Psoas muscle (tissue), 8 donors: ENCODE measurements at places on chromosomes 2 and 18. TPM values are rescaled to one million over a fixed set of nuclear protein-coding genes. Genes with fewer than 3 reads are reported as not detected.

The UGT1A6 gene
- not detected for total RNA-seq

The OTOS gene
- total RNA-seq: not detected

The POU3F3 gene
- not detected for total RNA-seq

The TMEM37 gene
- 1.7 TPM for total RNA-seq

The STARD6 gene
- total RNA-seq: not detected

The LHCGR gene
- not detected for total RNA-seq

The DAW1 gene
- total RNA-seq: not detected

GRCh38 chr2:223477318-223477717 lies 124.8 kb downstream of the SCG2 start:
- no peak for DNase-seq

DNA sequence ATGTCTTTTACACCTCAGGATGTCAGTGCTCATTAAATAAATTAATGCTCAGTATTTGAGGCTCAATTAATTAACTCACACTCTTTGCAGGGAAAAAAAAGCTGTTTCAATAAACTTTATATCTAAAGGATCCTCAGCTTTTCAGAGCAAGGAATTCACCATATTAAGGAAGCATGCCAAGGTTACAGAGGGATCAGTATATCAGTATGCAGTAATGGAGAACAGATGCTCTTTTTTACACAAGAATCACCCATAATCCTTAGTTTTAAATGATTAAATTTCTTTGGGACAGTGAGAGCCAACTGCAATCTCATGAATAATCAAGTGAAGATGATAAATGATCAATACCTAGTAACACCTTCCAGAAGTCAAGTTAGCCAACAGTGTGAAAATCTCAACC lies 14.9 kb upstream of the LCT start:
- DNase-seq: no peak

DNA sequence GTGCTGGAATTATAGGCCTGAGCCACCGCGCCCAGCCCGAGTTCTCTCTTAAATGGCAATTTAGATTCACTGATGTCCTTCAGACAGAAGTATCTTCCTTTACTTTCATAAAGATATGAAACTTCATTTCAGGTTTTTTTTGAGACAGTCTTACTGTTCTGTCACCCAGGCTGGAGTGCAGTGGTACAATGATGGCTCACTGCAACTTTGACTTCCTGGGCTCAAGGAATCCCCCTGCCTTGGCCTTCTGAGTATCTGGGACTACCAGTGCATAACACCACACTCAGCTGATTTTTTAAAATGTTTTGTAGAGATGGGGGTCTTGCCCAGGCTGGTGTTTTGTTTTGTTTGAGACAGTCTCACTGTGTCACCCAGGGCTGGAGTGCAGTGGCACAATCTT lies 13.2 kb downstream of the ITGB1BP1 start:
- DNase-seq: no peak

GRCh38 chr18:58047556-58047882 lies 3.5 kb downstream of the NEDD4L start:
- DNase-seq: no peak

GRCh38 chr2:191895743-191896142 lies 48.9 kb upstream of the CAVIN2 start:
- DNase-seq: no peak

DNA sequence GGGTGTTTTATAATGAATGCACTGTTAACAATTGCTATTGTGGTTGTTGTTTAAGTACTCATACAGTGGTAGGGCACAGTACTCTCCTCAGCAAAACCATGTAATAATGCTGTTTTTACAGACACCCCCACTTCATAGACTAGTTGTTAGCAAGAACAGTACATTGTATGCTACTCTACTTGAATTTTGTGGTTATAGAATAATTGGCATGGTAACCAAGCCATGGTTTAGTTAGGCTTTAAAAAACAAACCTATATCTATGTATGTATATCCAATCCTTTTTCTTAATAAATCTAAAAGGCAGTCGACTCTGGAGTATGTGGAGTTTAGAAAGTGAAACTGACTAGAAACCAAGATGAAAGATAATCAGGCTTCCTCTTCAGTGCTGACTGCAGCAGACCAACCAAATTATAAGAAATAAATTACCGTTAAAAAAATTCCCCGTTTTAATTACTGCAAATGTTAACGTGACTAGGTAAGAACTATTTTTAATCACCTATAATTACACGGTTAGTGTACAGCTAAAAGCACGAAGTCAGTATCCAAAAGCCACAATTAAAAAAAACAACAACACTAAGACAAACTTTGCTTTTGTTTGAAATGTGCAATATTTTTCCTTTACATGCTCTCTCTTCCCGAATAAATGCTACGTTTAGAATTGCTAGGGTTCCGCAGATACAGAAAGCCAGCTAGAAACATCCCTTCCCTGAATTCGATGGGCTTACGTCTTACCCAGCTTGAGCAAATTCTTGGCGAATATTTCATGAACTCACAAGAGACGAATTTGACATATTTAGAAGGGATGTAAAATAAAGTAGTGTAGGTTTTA lies 113.3 kb upstream of the SERTAD2 start:
- no peak for DNase-seq

GRCh38 chr18:75218065-75218923 lies 7.7 kb downstream of the TSHZ1 start:
- DNase-seq: no peak

- DNase-seq: no peak
Measured at GRCh38 chr2:85727798-85728197, 26.0 kb upstream of the ATOH8 start.

DNA sequence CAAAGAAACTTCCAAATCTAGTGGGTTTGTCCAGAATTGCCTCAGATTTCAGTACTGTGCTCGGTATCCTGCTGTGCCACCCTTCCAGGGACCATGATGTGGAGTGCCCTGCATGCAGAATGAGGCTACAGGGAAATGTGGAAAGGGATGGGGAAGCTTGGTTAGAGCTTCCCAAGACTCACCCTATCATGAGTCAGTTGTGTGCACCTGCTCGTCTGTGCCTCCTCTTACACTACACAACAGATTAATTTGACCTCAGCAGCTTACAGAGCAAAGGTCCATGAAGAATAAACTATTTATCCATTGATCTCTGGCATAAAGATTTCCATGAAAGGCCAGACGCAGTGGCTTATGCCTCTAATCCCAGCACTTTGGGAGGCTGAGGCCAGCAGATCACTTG lies 21.3 kb upstream of the NCK2 start:
- DNase-seq: no peak

GRCh38 chr18:2706903-2707302 lies 51.4 kb downstream of the SMCHD1 start:
- no peak for DNase-seq

DNA sequence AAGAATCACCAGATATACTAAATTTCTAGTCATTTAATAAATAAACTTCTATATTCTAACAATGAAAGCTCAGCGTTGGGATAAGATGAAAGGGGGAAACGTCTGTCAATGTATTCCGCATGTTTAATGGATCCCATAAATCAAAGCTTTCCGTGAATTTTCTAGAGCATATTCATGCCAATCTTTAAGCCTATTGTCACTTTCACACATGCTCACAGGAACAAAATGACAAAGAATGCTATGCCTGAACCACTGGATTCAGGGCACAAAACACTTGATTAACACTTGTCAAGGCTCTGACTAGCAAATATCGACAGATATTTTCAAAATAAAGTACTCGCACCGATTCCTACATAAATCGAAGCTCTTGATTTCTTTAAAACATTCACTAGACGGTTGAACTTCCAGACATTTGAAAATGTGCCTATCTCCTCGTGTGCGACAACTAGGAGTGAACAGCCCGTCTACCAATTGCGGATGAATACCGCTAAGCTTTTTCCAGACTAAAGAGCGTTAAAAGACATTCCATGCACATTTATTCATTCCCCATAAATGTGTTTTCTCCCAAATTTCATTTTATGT lies 1.8 kb downstream of the TLK1 start:
- no peak for DNase-seq

DNA sequence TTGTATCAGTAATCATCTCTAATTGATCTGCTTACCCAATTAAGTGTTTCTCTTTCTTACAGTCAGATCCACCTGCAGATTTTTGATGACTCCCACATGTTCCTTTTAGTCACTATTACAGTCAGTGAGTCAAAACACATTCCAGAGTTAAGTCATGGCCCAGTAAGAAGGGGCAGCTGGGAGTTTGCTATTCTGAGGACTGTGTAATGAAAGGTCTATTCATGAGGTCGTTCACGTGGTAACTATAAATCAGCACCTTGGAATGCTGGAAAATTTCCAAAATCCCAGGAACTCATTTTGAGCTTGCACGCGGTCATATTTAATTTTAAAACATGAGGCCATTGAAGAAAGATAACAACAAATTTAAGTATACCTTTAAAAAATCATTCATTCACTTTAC lies 252.5 kb downstream of the XIRP2 start:
- DNase-seq: no peak

- no peak for DNase-seq
Measured at GRCh38 chr2:12044857-12045256, 298.4 kb downstream of the LPIN1 start.

- no peak for DNase-seq
Measured at GRCh38 chr2:134588556-134588955, 130.2 kb downstream of the TMEM163 start.

- DNase-seq: no peak
Measured at GRCh38 chr18:42028247-42028832, 73.3 kb downstream of the PIK3C3 start.

DNA sequence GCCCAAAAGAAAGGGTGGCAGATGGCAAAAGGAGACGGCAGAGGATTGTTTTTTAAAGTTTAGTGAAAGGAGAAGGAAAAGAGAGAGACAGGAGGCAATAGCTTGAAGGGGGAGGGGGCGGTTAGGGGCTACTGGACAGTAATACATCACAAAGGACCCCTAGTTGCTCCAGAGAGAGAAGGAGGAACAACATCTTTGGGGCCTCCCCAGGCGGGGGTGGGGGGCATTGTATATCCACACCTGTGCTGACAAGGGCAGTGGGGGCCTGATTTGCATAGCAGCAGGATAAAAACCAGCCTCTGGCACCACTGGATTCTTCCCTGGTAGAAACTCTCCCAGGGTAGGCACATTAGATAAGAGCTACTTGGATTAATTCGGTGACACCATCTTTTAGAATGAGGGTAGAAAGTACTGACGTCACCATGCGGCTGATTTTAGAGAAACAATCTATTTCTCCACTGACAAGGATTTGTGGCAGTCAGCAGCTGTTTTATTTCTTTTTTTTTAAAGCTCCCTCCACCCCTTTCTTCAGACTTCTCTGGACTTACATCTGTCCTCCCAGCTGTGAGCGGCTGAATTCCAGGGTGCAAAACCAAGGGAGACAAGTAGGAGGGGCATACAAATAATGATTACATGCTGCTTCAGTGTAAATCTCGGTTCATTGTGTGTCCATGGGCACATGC lies 199.8 kb upstream of the NRP2 start:
- no peak for DNase-seq

DNA sequence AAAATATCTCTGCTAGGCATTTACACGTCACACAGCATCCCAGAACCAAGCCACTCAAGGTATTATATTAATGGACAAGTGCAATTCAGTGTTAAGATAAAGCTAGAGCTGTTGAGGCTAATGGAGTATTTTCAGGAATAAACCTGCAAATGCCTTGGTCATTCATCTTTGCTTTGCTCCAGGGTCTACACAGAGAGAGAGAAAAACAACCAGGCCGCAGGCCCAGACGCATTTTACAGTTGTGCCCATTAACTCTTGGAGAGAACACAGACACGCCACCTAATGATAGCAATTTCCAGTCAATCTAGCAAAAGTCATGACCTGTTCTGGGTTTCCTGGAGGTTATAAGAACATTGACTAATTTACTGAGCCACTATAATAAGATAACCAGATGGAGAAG lies 829.3 kb downstream of the LRRTM4 start:
- no peak for DNase-seq

- DNase-seq: no peak
Measured at GRCh38 chr2:1854729-1855547, 110.6 kb upstream of the PXDN start.

DNA sequence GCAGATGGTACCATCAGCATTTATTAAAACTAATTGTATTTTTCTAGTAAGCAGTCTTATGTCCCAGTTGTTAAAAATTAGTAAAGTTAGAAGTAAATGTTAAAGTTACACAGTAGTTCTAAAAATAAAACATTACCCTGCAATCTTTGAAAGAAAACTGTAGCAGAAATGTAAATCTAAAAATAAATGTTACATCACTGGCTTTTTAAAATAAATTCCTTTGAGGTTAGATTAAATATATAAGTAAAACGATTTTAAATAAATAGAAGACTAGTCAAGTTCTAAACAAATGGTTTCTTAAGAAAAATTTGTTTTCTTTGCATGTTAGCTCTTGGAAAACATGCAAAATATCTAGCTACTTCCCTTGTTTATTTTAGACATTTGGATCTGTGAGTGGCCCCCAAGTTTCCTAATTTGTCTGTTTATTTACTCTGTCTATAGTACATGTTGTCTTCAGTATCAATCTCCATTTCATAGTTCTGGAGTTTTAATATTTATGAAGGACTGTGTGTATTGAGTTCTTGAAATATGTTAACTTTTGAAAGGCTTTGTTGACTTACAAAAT lies 58.2 kb downstream of the GLS start:
- DNase-seq: no peak

DNA sequence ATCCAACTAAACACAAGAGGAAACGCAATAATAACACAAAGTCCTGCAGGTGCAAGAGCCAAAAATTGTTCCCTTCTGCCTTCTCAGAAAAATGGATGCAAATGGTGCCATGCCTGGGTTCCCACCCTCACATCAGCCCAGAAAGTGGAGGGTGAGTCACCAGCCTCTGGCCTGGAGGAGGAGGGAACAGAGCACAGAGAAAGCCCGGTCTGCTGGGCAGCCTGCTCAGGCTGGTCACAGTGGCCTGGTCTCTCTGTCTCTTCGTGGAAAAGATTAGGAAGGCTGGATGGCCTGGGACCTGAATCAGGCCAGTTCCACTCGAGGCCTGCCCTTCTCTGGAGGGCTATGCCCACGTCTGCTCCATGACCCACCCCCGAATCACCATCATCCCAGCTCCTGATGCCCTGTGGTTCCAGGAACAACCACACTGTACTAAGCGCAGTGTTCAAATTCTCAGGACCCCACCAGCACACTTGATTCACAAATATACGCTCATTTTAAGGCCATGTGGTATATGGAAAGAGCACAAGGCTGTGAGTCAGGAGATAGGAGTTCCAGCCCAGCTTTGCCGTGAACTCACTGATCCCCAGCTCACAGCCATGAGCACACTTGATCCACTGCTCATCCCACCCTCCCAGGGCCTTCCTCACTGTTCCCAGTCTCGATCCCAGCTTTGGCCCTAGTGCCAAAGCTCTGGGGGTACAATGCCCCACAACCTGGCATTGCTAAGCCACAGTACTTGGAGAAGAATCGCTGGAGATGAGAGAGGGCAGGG lies 82.1 kb downstream of the ZBTB7C start:
- DNase-seq: no peak

DNA sequence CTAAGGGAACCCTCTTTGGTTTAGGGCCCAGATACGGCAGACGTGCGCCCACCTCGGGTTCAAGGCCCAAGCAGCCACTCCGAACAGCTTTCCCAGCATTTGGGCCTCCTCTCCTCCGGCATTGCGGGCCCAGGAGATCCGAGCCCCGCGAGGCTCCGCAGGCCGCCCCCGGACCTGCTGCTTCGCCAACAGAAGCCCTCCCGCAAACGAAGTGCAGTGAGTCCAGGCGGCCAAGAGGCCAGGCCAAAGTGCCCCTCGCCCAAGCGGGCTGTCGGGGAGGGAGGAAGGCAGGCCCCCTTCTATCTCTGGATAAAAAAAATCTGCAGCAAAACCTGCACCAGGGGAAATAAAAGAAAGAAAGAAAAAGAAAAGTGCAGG lies 6.0 kb downstream of the EN1 start:
- no peak for DNase-seq
